ENCODE measurements at places on chromosomes 6 and 20.

DNA sequence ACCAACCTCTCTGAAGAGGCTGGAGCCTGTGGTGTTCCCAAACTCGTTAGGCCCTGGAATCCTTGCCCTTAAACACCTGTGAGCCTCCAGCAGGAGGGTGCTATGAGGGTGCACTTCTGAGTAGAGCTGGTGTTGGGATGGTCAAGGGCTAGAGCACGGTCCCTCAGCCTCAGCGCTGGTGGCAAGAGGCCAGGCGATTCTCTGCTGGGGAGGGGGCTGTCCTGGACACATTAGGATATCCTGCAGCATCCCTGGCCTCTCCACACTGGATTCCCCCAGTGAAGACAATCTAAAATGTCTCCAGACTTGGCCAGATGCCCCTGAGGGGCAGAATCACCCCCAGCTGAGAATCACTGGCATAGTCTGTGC, 157.8 kb downstream of the SYCP2 start:
- no peak for DNase-seq

GRCh38 chr6:74550821-74551220, 655.0 kb downstream of the COL12A1 start:
- DNase-seq: no peak

- DNase-seq: no peak
These were observed 43.2 kb downstream of the RANBP9 start for GRCh38 chr6:13668291-13668928.

DNA sequence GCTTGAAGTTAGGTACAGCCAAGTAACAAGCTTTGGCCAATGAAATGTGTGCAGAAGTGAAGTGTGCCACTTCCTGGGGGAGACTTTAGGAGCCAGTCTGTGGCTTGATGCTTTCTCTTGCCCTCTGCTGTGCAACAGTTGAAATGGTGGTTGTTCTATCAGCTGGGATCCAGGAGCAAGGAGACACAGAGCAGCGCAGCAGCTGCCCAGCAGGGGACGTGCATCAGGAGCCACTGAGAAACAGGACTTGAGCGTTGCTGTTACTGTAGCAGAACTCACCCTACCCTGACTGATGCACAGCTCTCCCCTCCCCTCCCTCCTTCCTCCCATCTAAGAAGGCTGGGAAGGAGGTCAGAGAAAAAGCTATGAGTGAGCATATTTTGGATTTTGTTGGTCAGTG, 18.9 kb upstream of the CCN5 start:
- DNase-seq: no peak

GRCh38 chr6:38996676-38997075, 51.9 kb upstream of the GLP1R start:
- DNase-seq: no peak

DNA sequence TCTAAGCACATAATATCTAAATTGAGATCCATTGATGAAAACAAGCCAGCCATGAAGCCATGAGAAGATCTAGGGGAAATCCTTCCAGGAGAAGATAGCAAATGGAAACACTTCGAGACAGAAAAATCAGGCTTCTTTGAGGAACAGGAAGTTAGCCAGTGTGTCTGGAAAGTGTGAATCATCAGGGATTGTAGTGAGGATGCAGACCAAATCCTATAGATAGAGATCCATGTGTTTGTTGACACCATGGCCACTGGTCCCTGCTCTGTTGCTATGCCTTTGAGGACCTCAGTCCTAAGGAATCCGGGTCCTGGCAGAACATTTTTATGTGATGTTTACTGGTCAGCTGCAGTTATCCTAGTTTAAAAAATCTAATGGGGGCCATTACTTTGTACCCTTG, 6.6 kb upstream of the ELOVL2 start:
- peak; percentile 71 for DNase-seq

DNA sequence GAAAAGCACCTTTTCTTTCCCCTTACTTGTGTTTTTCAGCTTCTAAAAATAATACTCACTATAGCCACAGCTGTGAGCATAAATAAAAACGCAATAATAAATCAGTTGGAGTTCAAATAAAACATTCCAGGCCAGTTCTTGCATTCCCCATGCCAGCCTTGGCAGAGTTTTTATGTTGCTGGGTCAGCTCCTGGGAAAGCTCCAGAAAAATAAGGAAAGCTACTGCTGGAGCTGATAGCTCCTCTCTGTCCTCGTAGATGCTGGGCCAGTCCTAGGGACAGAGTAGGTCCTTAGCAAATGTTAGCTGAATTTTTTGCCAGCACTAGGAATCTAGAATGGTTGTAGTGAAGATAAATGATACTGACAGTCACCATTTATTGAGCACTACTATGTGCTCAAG, 389.0 kb upstream of the SYNCRIP start:
- no peak for DNase-seq

DNA sequence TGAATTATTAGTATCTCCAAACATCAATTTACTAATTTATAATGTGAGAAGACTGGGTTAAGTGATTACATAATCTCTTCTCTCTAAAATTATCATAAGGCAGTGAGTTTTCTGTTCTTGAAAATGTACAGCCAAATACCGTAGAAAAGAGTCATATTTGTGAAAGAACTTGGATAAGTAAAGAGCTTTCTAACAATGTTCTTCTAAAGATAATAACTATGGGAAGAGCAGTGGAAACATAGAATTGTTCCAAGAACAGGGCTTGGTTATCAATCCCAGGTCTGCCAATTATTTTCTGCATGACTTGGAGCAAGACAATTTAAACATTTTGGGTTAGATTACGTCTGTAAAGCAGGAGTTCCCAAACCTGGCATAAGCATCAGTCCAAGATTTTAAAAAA, 198.1 kb upstream of the SGK1 start:
- DNase-seq: no peak

DNA sequence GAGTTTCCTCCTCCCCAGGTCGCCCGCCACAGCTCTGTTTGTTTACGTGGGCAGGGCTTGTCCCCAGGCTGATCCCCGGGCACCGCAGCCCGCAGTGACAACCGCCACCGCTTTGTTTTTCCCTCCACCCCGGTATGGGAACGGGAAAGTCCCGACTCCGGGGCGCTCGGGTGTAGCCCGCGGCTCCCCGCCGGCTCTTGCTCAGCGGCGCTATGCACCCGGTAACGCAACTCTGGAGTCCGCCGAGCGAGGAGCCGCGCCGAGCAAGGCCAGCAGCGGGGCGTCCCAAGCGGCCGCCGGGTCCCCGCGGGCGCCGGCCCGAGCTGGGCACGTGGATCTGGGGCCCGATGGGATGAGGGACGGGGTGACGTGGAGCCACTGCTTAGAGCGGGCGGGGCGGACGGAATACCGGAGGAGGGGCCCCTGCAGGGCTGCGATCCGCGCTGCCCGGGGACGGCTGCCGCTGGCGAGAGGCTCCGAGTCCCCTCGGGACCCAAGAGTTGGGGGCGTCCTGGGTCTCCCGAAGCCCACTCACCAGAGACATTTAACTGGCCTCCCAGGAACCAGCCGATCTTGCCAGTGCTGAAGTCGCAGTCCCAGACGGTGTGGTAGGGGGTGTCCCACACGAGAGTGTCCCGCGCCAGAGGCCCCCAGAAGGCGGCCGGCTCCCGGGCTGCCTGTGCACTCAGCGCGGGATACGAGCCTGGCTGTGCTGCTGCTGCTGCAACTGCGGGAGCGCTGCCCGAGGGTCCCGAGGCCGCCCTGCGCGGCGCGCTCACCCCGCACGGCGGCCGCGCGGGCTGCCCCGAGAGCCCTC, 497 bp downstream of the ACSS1 start:
- DNase-seq: peak; percentile 75

DNA sequence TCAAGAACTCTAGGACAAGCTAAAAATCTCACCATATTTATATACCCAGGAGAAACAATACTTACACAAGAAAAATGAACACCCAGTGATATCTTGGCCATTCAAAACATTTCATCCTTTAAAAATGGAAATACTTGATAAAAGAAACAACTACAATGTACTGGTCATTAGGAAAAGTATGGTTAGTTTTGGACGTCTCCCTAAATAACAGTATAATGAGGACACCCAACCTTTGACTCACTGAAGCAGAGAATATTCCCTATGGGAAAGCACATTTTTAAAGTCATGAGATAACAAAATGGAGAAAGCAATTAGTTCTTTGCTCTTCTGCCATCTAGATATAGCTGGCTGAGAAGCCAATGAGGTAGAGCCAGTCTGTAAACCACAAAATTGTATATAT, 164.4 kb downstream of the TBX18 start:
- no peak for DNase-seq

DNA sequence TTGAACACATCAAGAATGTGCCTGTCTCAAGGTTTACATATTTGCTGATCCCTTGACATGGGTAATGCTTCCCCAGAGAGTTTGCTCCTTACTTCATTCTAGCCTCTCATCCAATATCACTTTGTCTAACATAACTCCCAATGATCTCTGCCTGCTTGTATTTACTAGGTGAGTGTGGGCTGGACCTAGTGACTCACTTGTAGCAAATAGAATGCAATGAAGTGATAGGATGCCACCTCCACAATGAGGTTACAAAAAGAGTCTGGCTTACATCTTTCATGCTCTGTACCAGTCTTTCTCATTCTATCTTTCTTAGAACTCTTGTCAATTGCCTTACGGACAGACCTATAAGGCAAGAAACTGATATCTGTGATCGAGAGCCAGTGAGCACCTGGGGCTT, 44.9 kb upstream of the TMEM200A start:
- no peak for DNase-seq

DNA sequence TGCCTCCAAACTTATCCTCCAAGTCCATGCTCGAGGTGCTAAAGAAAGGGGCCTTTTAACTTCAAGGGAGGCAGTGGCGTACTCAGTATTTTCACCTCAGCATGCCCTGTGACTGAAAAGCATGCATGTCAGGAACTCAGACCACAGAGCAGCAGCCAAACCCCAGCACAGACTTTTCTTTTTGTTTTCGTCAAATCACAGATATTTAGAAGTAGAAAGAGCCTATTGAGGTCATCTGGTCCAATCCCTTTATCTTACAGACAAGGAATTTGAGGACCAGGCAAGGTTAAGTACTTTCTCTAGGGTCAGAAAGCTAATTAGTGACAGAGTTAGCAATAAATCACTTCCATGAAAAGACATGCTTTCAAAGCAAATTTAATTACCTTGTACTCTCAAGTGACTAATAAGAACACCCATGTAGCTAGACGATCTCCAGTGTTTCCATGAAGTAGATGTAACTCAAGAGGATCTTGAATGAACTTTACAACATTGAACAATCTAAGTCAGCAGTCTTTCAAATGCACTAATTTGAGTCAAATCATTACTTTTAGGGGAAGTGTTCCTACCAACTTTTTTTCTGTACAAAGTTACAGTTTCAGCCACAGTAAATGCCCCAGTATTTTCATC, 35.9 kb downstream of the MOXD1 start:
- DNase-seq: peak; percentile 29

GRCh38 chr20:2108987-2109386, 7.4 kb downstream of the STK35 start:
- peak; percentile 83 for DNase-seq
